ENCODE measurements at places on chromosomes 12 and 14.

DNA sequence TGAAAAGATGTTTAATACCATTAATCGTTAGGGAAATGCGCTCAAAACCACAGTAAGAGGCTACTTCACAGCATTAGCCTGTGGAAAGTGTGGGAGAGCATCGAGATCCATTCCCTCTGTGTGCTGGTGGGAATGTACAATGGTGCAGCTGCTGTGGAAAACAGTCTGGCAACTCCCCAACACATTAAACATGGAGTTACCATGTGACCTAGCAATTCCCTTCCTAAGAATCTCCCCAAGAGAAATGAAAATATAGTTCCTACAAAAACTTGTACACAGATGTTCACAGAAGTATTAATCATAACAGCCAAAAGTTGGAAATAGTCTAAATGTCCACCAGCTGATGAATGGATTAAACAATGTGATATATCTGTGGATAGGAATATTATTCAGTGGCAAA is 23.8 kb downstream of the MLXIP start:
- no peak for DNase-seq

DNA sequence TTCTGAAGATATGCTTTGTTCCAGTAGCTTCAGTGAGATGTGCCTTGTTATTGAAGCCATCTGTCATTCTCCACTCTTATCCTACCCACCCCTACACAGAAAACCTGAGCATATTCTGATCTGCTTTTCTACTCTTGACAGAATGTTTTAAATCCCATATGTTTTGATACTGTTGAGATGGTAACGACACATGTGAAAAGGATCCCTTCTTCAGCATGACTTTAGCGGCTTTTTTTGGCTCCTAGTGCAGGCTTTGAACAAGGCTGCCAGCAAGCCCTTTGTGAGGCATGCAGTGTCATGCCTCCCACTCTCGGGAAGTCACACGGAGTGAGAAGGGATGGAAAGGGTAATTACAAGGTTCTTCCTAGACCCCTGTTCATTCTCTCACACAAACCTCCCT is 228.8 kb upstream of the RGS6 start:
- no peak for DNase-seq

DNA sequence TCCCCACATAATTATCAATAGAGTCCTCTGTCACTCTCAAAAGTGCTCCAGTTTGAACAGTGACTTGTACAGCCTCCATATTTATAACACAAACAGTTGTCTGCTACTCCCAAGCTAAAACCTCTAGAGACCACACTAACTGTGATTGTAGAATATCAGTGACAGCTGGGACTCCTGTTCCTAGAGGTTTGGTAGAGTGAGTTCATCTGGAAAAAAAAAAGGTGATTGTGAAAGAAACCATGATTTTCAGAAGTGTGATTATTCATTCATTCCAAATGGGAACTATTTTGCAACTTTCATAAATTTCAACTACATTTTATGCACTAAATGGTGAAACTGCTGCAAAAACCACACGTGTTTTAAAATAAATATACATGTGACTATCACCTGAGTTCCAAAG is 128.0 kb upstream of the PLXNC1 start:
- DNase-seq, result no peak

- DNase-seq, result peak; percentile 75
Measured at GRCh38 chr14:92819011-92819597, 25.0 kb downstream of the GOLGA5 start.

DNA sequence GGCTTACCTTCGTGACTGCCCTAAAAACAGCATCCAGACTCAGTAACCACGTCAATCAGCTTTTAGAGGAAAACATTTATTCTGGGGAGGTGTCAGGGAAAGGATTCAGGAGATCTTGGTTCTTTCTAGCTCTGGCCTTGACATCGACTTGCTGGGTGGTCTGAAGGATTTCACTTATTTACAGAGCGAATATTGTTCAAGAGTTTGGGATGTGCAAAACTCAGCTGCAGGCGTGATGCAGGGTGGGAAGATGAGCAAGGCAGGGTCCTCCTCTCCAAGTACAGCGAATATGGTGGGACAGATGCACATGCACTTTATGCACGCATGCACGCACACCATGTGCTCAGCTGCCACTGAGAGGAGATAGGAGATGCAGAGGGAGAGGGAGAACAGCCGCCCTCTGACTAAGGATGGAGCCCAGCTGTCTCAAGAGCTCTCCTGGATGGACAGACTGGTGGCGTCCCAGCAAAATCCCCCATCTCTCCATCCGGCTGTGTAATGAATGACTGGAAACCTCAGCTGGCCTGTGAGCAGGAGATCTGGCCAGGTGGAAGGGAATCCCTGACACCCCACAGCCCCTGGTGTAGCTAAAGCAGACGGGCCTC is 24.4 kb upstream of the BDKRB1 start:
- DNase-seq, result no peak

- DNase-seq, result no peak
Measured at GRCh38 chr12:123449249-123449733, 8.6 kb upstream of the SNRNP35 start.

- DNase-seq, result no peak
Measured at GRCh38 chr12:107894589-107894988, 120.1 kb downstream of the ASCL4 start.

GRCh38 chr12:718756-719102 is 33.6 kb upstream of the WNK1 start:
- DNase-seq, result no peak

Measured in NCI-H2107 (cell line).